A549 (cell line): ENCODE measurements at places on chromosomes 11 and 22.

DNA sequence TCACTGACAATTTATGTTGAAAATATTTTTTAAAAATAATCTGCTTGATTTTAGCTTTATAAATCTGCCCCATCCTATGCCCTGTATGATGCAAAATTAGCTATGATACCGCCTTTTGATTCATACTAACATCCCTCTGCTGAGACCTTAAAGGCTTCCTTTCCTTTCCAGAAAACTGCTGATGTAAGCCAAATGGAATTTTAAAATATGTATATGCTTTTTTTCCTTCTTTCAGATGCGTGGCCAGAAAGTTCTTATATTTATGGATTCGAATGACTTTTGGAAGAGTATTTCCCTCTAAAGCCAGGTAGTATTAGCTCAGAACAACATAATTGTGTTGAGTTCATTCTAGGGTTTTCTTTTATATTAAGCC, 34.5 kb downstream of the SFI1 start:
- no peak for DNase-seq

GRCh38 chr22:44736581-44737405, 15.6 kb upstream of the ARHGAP8 start:
- no peak for DNase-seq

DNA sequence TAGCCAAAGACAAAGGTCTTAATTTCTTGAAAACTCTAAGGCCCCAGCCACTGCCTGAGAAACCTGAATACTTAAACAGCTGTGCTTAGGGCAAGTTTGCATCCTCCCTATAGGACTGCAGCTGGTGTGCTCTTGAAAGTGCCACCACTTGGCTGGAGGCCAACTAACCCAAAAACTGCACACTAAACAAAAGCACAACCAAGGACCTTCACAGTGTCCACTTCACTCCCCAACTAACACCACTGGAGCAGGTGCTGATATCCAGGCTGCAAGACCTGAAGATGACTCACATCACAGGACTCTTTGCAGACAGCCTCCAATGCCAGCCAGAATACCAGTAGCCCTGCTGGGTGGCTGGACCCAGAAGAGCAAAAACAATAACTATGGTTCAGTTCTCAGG, 357.7 kb upstream of the ARHGAP42 start:
- no peak for DNase-seq

GRCh38 chr11:32305460-32305859, 129.9 kb downstream of the WT1 start:
- DNase-seq: no peak

DNA sequence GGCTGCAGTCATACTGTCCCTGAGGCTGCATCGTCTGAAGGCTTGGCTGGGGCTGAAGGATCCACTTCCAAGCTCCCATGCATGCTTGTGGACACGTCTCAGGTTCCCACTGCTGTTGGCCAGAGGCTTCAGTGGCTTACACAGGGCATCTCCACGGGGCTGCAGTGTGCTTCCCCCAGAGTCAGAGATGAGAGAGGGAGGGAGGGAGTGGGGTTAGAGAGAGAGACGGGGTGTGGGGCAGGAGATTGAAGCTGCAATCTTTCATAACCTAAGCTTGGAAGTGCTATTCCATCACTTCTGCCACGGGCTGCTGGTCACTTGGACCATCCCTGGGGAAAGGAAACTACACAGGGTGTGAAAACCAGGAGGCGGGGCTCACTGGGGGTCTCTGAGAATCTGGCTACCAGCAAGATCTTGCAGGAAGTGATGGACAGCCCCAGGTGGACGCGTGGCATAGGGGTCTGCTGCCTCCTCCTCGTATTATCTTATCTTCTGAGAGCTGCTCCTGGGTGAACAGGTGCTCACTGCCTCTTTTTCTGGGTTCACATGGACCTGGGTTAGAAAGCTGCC, 63.0 kb upstream of the MYEOV start:
- no peak for DNase-seq

DNA sequence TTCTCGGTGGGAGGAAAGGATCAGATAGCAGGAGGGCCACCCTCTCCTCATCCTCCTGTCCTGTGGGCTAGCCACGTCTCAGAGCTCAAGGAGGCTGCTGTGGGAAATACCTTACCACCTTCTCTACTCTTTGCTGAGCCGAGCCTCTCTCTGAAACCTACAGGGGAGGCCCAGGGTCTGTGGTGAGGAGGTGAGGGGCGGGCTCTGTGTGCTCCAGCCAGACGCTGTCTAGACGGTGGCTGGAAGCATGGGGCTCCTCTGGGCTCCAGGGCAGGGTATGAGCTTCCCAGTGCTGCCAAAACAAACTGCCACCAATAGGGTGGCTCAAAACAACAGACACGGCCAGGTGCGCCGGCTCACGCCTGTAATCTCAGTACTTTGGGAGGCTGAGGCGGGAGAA, 5.5 kb upstream of the TMPRSS6 start:
- DNase-seq: no peak

- DNase-seq: no peak
These were observed 257.6 kb downstream of the NELL1 start for GRCh38 chr11:20926799-20927540.

GRCh38 chr11:21411104-21411503, 741.7 kb downstream of the NELL1 start:
- DNase-seq: no peak

- DNase-seq: no peak
These were observed 2.3 kb downstream of the ANO9 start for GRCh38 chr11:439315-440064.

DNA sequence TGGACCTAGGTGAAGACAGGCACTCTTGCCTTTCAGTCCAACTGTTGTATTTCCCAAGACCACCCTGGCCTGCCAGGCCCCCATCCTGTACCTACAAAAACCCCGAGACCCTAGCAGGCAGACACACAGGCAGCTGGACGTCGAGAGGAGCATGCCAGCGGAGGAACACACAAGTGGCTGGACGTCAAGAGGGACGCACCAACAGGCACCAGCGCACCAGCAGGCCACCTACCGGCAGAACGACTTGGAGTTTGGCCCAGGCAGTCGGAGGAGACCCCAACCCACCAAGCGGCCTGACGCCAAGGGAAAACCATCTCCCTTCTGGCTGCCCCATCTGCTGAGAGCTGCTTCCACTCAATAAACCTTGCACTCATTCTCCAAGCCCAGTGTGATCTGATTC, 1883.4 kb upstream of the RAG2 start:
- DNase-seq: no peak
